ENCODE measurements at places on chromosomes 1 and 21. TPM values are rescaled to one million over a fixed set of nuclear protein-coding genes. Genes with fewer than 3 reads are reported as not detected.

IGSF9 gene
- not detected for total RNA-seq

NIBAN1 gene
- total RNA-seq, result 0.06 TPM

RGS13 gene
- total RNA-seq, result not detected

CLIC4 gene
- total RNA-seq, result 580 TPM

IQCC gene
- total RNA-seq, result 2.3 TPM

TMEM200B gene
- 0.17 TPM for total RNA-seq

MPZL1 gene
- 55.5 TPM for total RNA-seq

CAMSAP2 gene
- total RNA-seq, result 30.8 TPM

KRTAP19-3 gene
- not detected for total RNA-seq

- no peak for DNase-seq
Observed at GRCh38 chr1:116152950-116153691, 41.9 kb downstream of the MAB21L3 start.

DNA sequence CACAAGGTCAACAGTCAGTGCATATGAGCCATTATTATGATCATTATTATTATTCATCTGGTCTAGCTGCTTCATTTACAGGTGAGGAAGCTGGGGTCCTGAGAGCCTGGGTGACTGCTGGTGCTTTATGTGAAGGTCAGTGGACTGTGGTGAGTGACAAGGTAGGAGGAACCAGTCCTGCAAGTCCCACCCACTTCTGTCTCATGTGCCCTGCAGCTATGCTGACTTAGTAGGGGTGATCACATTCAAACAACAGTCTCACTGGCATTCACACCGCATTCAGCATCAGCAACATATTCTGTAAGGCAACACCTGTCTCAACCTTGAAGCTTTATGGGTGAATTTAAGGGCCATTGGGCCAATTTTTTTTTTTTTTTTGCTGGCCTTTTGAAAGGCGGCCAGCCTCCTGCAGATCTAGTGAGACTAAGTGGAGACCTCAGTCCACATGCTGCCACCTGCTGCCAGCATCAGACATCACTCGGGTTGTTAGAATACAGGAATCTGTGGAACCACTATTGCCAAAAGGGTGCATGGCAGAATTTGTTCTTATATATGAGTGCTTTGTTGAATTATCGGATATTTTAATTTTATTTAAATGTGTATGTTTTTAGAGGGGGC lies 59.9 kb upstream of the CACNA1E start:
- DNase-seq, result peak; percentile 32

- DNase-seq, result no peak
Observed at GRCh38 chr1:47709019-47709871, 271.4 kb downstream of the FOXD2 start.

DNA sequence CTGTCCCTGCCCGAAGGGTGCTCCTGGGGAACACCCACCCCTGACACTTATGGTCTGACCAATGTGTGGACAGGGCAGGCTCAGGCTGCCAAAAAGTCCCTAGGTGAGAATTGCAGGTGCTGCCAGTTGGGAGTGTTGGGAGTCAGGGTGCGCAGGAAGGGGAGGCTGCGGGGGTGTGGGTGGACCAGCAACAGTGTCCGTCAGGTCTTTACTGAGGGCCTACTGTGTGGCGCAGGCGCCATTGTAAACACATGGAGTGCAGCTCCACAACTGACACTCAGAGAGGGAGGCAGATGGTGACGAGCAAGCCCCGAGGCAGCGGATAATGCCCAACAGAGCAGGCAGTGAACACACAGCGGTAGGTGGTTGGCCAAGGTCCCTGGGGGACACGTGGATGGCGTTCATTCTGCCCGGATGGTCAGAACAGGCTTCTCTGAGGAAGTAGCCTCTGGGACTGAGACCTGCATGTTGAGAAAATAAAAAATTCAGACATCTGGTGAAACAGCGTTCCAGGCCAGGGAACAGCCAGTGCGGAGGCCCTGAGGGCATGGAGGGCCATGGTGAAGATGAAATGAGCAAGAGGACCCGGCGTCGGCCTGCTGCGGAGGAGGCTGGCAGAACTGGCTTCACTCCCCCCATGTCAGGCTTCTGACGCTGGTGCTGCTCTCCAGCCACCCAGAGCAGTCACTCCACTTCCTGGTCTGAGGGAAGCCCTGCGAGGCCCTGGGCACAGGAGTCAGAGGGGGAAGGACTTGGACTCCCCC lies 136.2 kb upstream of the ZBTB40 start:
- DNase-seq, result no peak

DNA sequence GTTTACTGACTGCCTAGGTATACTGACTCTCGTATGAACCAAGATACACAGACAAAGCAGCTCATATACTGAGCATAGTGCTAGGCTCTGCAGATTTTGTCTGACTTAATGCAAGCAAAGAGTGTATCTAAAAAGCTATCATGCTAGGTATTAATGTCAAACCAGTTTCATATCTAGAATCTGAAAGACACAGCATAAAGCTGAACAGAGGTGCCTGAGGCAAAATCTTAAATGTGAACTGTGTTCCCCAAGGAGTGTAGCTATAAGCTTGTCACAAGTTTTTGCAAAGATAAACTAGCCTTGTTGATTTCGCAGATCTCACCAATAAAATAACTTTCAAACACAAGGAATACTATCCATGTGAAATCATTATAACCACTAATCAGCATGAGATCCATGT lies 18.1 kb downstream of the JAK1 start:
- DNase-seq, result no peak

GRCh38 chr1:81936853-81937252 lies 136.1 kb downstream of the ADGRL2 start:
- no peak for DNase-seq

DNA sequence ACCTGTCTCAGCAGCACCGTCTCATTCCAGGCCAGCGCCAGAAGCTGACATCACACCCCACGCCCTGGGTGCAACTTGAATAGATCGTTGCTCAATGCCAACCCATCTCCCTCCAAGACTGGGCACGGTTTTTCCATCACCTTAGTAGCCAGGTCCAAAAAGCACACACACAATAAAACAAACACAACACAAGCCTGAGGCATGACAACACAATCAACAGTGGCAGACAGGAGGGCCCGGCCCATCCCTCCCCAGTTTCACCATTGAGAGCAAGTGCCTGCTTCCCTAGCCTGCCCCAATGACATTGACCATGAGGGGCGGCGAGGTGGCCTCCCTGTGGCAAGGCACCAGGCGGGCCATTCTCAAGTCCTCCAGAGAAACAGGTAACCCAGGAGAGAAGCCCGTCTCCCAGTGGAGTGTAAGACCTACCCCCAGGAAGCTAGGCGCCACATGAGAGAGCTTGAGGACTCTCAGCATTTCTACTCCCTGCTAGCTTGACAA lies 2.7 kb downstream of the IFFO2 start:
- no peak for DNase-seq

DNA sequence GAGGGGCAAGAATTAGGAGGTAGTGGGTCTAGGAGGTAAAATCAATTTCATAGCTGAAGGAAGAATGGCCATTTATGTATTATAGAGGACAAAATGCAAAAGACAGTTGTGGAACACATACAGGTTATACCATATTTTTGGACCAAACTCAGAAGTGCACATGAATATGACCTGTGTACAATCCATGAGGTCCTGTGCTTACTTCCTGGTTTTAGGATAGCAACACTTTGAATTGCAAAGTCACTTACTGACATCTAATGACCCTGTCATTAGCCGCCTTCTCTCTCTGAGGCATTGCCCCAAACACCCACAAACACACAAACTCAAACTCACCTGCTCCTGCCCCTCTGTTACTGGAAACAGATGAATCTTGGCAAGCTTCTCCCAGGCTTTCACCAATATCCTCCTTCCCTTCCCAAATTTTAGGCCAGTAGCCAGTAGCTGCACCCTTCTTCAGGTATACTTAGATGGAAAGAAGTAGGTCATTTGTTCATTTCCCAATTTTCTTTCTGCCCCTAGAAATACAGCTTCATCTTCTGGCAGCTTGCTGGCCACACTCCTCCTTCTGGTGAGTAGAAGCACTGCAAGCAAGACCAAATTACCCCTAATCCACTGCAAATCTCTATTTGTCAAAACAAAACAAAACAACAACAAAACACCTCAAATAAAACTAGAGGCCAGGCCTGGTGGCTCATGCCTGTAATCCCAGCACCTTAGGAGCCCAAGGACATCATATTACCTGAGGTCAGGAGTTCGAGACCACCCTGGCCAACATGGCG lies 13.7 kb upstream of the RPL5 start:
- peak; percentile 45 for DNase-seq

DNA sequence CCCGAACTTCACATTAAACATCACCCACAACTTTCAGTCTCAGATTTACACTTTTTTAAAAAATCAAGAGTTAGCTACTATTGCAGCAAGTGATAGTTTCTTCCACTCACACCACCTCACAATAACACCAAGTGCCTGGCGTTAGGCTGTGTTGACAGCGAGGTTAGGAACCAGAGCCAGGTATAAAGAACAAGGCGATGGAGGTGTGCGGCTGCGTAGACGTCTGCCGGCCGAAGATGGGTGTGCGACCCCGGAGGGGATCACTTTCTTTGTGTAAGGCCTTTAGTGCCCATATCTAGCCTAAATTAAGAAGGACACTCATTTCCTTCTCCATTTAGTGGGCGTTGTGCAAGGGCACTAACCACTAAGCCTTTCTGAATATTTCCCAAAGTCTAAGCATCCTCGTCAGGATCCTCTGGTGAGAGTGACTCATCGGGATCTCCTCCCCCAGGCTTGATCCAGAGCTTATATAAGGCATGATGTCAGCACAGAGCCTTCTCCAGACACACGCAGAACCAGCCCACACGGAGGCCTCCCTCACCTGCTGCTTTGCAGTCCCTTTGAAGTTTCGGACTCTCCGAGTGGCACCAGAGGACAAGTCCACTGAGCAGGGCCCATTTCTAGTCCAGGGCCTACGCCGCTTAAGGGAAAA lies 11.8 kb downstream of the NHLH2 start:
- DNase-seq, result peak; percentile 95

- DNase-seq, result no peak
Observed at GRCh38 chr1:14064649-14065442, 364.9 kb downstream of the PRDM2 start.

- DNase-seq, result no peak
Observed at GRCh38 chr1:25694167-25695007, 77.8 kb downstream of the MAN1C1 start.

DNA sequence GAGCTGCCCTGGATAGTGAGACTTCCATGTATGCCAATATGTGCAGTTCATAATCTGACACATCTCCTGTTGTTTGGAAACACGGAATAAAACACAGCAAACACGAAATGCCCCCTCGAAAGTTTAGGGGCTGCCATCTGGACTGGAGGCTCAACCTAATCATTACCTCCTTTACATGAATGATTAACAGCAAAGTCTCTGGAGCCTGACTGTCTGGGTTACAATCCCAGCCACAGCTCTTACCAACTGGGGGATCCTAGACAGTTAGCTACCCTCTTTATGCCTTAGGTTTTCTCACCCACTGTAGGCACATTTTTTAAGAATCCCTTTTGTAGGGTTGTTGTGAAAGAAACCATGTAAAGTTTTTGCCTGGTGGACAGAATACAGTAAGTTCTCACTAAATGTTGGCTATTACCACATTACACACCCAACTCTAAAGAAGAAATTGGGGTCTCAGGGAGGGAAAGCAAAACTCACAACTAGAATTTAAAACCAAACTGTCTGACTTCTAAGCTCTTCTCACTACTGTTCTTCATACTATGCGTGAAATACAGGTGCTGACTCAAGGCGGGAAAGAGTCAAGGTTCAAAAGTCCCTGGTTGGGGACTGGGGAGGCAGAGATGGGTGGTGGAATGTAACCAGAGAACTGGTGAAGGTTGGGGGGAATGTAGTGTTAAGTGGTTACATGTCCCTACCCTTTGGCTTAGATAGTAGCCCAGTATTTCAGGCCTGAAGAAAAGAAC lies 24.2 kb downstream of the CYP4A22 start:
- no peak for DNase-seq

- DNase-seq, result peak; percentile 90
Observed at GRCh38 chr1:214990619-214991018, 91.9 kb upstream of the KCNK2 start.

GRCh38 chr1:169527001-169527400 lies 41.3 kb upstream of the SLC19A2 start:
- DNase-seq, result no peak

DNA sequence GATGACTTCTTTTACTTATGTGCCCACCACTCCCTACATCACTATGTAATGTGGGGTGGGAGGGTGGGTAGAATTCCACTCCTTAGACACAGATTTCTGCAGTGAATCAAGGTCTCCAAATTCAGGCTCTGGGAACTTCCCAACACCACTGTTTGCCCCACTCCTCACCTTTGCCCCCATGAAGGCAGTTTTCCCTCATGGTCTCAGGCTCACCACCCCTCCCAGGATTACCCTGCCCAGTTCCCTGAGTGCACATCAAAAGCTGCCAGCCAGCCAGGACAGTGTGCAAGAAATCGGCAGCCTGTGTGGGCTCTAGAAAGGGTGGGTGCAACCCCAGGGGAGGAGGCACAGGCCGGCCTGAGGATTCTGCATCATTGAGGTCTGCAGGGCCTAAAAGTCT lies 14.8 kb downstream of the NENF start:
- DNase-seq, result no peak

- no peak for DNase-seq
Observed at GRCh38 chr1:8603220-8603616, 214.2 kb downstream of the RERE start.

DNA sequence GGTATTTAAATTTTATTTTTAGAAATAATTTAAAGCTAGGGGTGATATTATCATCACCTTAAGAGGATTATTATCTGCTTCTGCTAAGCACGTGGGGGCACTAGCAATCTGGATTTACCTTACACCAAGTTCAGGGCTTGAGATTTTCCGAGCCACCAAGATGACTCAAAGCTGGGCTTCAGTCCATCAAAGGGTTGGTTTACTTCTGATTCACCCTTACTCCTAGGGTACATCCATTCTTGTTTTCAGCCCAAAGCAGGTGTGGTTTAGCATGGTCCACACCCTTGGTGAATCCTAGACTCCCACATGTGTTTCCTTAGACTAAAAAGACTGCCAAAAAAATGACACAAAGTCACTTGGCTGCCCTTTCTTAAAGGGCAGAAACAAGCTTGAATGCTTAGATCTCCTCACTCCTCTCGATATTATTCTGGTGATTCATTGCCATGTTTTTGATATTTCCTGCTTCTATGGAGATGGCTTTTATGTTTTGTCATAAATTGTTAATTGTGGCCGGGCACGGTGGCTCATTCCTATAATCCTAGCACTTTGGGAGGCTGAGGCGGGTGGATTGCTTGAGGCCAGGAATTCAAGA lies 9.8 kb upstream of the PRSS38 start:
- DNase-seq, result peak; percentile 98

DNA sequence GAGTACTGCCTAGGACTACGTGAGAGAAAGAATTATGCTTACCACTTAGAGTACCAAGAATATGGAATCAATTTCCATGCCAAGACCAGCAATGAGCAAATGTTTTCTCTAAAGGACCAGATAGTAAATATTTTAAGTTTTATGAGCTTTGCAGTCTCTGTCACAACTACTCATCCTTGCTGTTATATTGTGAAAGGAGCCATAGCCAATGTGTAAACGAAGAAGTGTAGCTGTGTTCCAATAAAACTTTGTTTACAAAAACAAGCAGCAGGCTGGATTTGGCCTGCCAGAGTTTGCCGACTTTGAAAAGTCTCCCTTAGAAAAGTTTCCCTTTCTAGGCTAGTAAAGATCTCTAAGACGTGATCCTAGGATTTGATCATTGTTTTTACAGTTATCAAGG lies 128.8 kb downstream of the PDE4B start:
- no peak for DNase-seq
